ENCODE measurements at places on chromosomes 2 and 18. TPM values are rescaled to one million over a fixed set of nuclear protein-coding genes. Genes with fewer than 3 reads are reported as not detected.

DNA sequence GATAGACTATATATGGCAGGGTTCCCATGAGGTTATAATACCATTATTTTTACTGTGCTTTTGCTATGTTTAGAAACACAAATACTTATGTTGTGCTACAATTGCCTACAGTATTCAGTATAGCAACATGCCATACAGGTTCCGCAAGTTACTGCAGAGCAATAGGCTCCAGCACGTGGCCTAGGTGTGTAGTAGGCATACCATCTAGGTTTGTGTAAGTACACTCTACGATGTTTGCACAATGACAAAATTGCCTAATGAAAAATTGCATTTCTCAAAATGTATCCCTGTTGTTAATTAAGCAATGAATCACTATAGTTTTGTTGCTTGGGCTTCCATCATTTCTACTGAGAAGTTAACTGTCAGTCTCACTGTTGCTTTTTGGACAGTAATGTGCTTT is 9.8 kb downstream of the CD302 start:
- H3K27ac ChIP-seq, result no peak overlapping the region
- DNase-seq, result no peak
- no peak overlapping the region for H3K4me3 ChIP-seq
- no peaks in the 10 kb centered on the region for H3K27me3 ChIP-seq
- H3K4me1 ChIP-seq, result no peaks in the 10 kb centered on the region

- peaks cover 92% of the 10 kb centered on the region for H3K36me3 ChIP-seq
- peak; percentile 21 for DNase-seq
- no peaks in the 10 kb centered on the region for H3K27me3 ChIP-seq
Observed at GRCh38 chr2:190996338-190996946, 17.5 kb downstream of the STAT1 start.

- H3K27me3 ChIP-seq, result no peaks in the 10 kb centered on the region
- no peaks in the 10 kb centered on the region for H3K36me3 ChIP-seq
- H3K4me1 ChIP-seq, result peaks cover 16% of the 10 kb centered on the region
- DNase-seq, result no peak
- no peak overlapping the region for H3K4me3 ChIP-seq
Observed at GRCh38 chr2:112772322-112772721, 7.9 kb upstream of the CKAP2L start.

DNA sequence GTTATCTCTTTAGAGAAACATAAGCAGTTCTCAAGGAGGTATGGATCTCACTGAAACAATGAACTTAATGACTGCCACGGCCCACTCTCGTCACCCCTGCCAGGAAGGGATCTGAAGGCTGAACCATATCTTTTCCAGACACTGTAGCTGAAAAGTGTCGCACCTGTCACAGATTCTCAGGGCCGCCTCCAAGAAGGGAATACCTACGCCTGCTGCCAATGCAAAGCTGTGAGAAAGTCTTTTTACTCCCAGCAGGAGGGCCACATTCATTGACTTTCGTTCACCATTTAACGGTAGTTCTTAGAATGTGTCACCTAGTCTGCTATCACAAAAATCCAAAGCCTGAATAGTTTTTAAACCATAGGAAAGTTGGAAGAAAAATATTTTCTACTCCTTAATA is 66.7 kb upstream of the SH3BP4 start:
- no peaks in the 10 kb centered on the region for H3K4me1 ChIP-seq
- DNase-seq, result no peak
- no peak overlapping the region for H3K27ac ChIP-seq
- no peaks in the 10 kb centered on the region for H3K36me3 ChIP-seq
- H3K27me3 ChIP-seq, result no peaks in the 10 kb centered on the region
- H3K4me3 ChIP-seq, result no peak overlapping the region

GRCh38 chr2:241255542-241256167 is 59.8 kb downstream of the HDLBP start:
- H3K36me3 ChIP-seq, result peaks cover 72% of the 10 kb centered on the region
- no peaks in the 10 kb centered on the region for H3K27me3 ChIP-seq
- H3K27ac ChIP-seq, result no peak overlapping the region

- H3K4me3 ChIP-seq, result peak overlapping the region; percentile 28
- no peak for DNase-seq
- H3K27me3 ChIP-seq, result peaks cover 12% of the 10 kb centered on the region
- H3K4me1 ChIP-seq, result peaks cover 60% of the 10 kb centered on the region
- H3K27ac ChIP-seq, result no peak overlapping the region
Observed at GRCh38 chr2:63049211-63049969, 1.2 kb upstream of the OTX1 start.

DNA sequence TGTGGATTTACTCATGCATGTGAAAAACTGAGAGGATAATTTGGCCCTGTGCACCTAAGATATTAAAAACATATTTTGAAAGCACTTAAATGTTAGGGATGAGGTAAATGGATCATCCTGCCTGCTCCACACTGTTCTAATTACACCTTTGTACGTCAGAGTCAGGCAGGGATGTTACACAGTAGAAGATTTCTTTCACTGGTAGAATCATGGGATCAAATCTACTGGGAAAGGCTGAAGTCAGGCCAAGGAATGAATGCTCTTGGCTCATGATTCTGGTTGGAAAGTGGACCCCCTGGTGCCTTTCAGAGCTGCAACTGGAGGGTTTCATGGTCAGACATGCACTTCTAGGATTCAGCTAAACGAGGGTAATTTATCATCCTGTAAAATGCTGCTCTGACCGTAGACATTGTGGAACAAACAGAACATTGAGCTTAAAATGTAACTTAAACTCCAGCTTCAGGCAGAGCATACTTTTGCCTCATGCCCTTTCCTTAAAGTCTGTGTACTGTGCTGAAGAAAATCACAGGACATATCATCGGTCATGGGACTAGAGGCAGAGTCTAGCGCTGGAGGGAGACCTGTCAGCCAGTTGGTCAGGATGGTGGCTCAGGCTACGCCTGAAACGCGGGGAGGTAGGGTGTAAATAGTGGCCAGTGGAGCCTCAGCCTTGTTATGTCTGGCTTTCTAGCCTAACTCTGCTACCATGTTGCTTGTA is 4.9 kb downstream of the KCNE4 start:
- H3K4me1 ChIP-seq, result no peaks in the 10 kb centered on the region
- H3K36me3 ChIP-seq, result no peaks in the 10 kb centered on the region
- no peak overlapping the region for H3K27ac ChIP-seq
- H3K4me3 ChIP-seq, result no peak overlapping the region
- H3K27me3 ChIP-seq, result no peaks in the 10 kb centered on the region
- no peak for DNase-seq

GKN1 gene
- not detected for total RNA-seq

DNA sequence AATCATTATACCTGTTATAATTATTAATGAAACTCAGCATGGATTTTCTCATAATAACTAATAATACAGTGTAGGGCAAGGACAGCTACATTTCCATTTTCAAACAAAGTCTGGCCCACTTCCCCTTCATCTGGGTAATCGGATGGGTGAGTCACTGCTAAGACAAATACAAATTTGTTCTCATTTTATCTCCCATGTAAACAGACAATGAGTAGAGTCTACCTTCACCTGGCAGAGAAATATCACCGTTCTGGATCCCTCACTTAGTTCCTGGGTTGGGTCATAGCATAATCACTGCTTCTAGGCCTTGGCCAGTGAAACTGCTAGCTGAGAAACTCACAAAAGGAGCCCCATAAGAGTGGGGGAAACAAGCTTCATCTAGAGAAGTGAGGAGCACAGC is 9.2 kb downstream of the CNTNAP5 start:
- no peaks in the 10 kb centered on the region for H3K4me1 ChIP-seq
- no peaks in the 10 kb centered on the region for H3K27me3 ChIP-seq
- no peak overlapping the region for H3K4me3 ChIP-seq
- no peak overlapping the region for H3K27ac ChIP-seq
- DNase-seq, result no peak
- no peaks in the 10 kb centered on the region for H3K36me3 ChIP-seq

SLC5A7 gene
- not detected for total RNA-seq

DNA sequence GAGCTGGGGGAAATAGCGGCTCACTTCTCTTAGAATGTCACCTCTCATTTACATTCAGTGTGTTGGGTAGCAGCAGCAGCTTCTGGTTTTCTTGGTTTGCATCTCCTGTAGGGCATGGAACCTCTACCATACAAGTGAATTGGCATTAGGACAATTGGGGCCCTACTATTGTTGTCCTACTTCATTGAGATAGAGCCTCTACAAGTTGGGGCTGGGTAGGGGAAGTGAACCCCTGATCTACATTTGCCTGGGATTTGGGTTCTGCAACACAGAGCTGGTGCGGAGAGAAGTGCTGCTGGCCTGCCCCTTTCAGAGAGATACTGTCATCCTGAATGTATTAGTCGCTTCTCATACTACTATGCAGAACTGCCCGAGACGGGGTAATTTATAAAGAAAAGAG is 391.6 kb upstream of the HS6ST1 start:
- H3K36me3 ChIP-seq, result no peaks in the 10 kb centered on the region
- H3K4me1 ChIP-seq, result no peaks in the 10 kb centered on the region
- H3K27me3 ChIP-seq, result no peaks in the 10 kb centered on the region
- no peak overlapping the region for H3K27ac ChIP-seq
- H3K4me3 ChIP-seq, result no peak overlapping the region

DNA sequence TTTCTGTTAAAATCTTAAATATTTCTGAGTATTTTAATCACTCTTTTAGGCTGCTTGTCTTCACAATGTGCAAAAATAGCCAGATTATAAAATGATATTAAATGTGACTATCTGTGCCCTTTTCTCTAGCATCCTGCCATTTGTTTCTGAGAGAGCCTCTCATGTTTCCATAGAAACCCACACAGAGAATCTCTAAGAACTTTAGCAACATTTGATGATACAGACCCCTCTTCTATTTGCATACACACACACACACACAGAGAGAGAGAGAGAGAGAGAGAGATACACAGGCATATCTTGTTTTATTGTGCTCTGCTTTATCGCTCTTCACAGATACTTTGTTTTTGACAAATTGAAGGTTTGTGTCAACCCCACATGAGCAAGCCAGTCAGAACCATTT is 134.5 kb upstream of the DDX18 start:
- H3K4me1 ChIP-seq, result no peaks in the 10 kb centered on the region
- H3K27ac ChIP-seq, result no peak overlapping the region
- no peak for DNase-seq

- no peak for DNase-seq
- H3K27ac ChIP-seq, result no peak overlapping the region
- no peaks in the 10 kb centered on the region for H3K4me1 ChIP-seq
- peaks cover 46% of the 10 kb centered on the region for H3K36me3 ChIP-seq
Observed at GRCh38 chr18:199214-199613, 40.9 kb downstream of the USP14 start.

DNA sequence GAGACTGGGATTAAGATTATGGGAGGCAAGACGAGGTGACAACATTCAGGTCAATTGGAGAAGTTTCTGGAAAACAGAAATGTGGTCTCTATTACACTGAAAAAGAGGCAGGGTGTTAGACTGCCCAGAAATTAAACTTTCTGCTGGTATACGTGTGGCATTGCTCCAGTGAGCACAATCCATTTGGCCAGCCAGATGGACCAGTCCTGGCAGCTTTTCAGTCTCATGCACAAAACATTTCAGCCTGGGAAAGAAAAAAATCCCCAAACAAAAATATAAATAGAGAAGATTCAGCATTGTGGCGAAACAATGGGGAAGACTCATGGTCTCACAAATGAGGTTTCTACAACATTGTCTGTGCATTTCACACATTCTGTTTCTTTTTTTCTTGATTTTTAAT is 113.9 kb downstream of the HNMT start:
- no peaks in the 10 kb centered on the region for H3K27me3 ChIP-seq
- H3K36me3 ChIP-seq, result no peaks in the 10 kb centered on the region
- no peak overlapping the region for H3K27ac ChIP-seq
- no peak overlapping the region for H3K4me3 ChIP-seq

DNA sequence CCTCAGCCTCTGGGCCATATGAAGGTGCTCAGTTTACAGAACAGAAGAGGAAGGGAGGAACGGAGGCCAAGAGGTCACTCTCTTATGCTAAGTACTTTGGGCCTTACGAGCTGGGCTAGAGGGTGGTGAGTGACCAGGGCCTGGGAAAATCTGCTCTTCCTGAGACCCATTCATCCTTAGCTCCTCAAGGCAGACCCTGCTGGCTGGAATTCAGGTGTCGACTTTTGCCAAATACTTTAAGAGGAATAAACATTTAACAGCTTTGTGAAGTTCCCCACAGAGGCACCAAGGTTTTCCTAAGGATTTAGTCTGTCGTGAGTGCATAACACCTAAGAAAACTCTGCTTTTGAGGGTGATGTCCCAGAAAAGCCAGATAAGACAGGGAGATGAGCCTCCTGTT is 129.7 kb upstream of the SIX2 start:
- H3K36me3 ChIP-seq, result no peaks in the 10 kb centered on the region
- no peak overlapping the region for H3K27ac ChIP-seq
- H3K4me1 ChIP-seq, result no peaks in the 10 kb centered on the region
- no peak for DNase-seq
- H3K4me3 ChIP-seq, result no peak overlapping the region

DNA sequence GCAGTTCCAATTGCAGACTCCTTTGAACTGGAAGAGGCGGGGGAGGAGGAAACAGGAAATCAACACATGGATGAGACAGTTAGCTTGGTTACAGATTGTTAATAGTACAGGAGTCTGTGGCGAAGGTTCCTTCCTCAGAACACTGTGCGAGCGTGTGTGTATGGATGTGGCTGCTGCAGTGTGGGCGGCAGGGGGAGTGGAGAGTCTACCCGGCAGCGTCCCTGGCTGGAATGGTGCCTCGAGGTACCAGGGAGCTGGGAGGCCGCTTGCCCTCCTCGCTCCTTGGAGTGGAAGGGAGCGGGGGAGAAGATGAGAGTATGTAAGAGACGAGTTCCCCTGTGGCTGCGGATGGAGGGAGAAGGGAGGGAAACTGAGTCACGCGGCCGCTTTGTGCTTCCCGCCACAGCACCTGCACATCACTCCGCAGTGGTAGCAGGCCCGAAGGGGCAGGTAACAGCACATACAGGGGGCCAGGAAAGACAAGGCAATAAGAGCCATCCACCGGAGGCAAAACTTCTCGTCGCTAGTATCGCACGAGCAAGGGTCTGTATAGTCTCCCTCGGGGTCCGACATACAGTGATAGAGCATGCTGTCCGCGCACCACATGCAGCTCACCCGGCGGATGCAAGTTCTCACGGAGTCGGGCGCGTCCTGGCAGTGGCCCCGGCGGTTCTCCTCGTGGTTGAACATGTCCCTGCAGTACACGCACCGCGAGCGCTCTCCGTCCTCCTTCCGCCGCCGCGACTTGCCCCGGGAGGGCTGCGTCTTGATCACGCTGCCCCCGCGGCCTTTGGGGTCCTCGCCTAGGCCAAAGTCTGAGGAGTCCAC is 85.7 kb downstream of the ACTR2 start:
- no peaks in the 10 kb centered on the region for H3K36me3 ChIP-seq
- no peak overlapping the region for H3K27ac ChIP-seq
- no peak for DNase-seq
- H3K4me3 ChIP-seq, result no peak overlapping the region
- H3K27me3 ChIP-seq, result no peaks in the 10 kb centered on the region
- no peaks in the 10 kb centered on the region for H3K4me1 ChIP-seq
